ENCODE measurements at places on chromosomes 5 and 9.

DNA sequence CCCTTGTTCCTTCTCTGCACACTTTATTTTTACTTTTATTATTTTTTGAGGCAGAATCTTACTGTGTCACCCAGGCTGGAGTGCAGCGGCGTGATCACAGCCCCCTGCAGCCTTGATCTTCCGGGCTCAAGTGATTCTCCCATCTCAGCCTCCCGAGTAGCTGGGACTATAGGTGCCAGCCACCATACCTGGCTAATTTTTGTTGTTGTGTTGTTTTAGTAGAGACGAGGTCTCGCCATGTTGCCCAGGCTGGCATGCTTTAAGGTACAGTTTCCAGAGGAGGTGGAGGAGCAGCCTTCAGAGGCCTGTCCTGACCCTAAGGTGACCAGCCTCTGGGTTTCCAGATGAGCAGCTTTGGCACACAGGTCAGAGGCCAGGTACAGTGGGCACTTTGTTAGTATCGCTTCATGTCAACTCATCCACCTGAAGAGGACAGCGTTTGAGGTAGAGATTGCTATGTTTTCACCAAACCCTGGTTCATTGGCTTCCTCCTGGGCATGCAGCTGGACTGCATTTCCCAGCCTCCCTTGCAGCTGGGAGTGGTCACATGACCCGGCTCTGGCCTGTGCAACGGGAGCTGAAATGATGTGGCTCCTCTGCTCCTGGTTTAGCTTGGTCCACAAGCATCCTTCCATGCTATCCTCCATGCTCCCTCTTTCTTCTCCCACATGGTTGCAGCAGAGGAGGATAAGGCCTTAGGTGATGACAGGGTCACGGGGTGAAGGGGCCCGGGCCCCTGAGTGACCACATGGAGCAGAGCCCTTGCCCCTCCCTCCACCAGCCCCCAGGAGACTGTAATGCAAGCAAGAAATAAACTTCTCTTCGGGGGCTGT is 139.3 kb upstream of the IER5L start:
- DNase-seq = peak; percentile 30

GRCh38 chr5:1185629-1186350 is 15.6 kb upstream of the SLC6A19 start:
- DNase-seq = no peak

- DNase-seq = no peak
Measured at GRCh38 chr5:88761269-88761850, 121.6 kb downstream of the MEF2C start.

DNA sequence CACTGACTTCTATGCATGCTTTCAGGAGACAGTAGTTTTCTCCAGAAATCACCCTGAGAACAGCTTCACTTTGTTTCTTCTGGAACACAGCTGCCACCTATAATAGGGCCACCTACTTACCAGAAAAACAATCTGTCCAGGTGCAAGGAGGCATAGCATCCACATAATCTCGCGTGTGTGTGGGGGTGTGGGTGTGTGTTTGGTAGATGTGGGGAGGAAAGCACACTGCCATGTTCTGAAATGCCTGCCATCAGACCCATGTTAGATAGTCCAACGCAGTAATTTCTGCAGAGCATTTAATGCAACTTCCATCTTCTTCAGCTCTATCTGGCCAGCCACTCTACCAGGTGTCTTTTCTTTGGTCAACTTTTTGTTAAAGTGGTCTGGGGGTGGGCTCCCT is 102.9 kb downstream of the ACER2 start:
- no peak for DNase-seq

- no peak for DNase-seq
Measured at GRCh38 chr5:76341651-76342334, 61.3 kb upstream of the IQGAP2 start.

- peak; percentile 70 for DNase-seq
Measured at GRCh38 chr5:9361835-9362234, 184.0 kb downstream of the SEMA5A start.

DNA sequence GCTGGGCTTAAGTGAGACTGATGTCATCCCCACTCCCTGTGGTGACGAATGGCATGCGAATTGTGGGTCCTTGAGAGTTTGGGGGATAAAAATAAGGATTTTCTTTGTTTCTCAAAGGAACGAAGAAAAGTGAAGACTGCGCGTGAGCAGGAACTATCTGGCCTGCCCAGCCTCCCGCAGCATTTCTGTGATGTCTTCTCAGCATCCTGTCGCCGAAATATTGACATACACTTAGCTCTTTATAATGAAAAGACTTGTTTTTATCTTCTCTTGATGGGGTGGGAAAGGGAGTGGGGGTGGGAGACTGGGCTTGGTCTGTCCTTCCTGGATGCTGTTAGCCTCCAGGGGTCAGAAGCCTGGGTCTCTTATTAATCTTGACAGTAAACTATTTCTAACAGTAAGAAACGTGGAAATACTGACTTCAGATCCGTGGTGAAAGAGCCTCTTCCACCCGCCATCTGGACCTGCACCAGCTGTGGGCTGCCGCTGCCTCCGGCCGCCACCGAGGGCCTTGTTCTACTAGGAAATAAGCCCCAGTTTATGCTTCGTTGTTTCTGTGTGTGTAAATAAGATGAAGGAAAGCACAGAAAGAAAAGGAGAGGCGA is 239.6 kb downstream of the FANCC start:
- no peak for DNase-seq

DNA sequence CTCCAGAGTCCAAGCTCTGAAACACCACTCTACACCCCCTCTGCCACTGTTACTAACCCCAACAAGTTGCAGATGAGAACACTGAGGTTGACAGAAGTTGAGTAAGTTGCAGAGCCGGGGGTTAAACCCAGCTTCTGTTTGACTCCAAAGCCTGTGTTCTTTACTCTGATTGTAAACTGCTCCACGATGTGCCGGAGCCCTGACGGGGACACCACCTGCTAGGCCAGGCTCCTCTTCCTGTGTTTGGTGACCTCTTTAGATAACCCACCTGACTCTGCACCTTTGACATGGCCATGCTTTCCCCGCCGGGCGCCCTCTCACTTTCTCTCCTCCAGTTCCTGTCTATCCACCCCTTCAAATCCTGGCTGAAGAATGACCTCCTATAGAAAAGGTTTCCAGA is 96.7 kb downstream of the PAX5 start:
- DNase-seq = no peak

DNA sequence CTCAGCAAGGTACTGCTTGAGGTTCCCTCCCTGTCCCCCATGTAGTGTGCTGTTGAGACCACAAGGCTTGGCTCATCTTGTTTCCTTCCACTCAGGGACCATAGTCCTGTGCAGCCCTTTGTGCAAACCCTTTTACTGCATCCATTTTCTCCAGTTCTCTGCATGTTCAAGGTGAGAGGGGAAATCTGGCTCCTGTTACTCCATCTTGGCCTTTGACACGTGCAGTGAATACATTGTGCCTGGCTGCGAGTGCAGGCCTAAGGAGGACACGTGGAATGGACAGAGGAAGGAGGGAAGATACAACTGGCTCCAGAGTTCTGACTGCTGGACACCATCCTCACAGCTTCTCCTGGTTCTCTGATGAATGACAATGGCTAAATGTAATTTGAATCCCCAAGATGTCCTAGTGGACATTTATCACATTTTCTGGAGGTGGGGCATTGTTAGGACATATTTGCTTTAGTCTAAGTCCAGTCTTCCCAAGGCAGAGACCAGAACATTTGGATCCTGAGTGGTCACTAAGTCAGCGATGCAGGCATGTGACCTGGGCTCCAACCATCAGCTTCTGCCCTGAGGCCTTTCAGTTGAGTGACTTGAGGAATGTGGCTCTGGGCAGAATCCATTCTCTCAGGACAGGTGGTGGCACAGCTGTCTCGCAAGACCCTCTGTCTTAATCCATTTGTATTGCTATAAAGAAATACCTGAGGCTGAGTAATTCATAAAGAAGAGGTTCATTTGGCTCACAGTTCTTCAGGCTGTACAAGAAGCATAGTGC is 189.0 kb upstream of the DAP start:
- DNase-seq = no peak

DNA sequence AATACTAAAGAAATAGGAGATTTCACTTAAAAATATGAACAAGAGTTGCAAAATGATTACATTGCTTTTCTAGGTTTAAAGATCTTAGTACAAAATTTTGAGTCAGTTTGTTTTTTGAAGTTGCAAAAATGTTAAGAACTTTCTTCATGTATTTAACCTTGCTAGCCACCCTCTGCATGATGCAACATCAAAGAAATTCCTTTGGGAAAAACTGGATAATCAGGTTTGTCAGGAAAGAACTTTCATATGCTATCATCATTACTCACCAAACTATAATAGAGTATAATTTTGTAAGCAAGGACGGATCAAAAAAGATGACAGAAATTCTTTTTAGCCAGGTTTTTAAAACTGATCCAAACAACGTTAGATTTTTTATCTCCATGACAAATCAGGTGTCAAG is 116.9 kb upstream of the MRPS30 start:
- no peak for DNase-seq

GRCh38 chr5:170362102-170362501 is 27.1 kb downstream of the KCNMB1 start:
- no peak for DNase-seq

DNA sequence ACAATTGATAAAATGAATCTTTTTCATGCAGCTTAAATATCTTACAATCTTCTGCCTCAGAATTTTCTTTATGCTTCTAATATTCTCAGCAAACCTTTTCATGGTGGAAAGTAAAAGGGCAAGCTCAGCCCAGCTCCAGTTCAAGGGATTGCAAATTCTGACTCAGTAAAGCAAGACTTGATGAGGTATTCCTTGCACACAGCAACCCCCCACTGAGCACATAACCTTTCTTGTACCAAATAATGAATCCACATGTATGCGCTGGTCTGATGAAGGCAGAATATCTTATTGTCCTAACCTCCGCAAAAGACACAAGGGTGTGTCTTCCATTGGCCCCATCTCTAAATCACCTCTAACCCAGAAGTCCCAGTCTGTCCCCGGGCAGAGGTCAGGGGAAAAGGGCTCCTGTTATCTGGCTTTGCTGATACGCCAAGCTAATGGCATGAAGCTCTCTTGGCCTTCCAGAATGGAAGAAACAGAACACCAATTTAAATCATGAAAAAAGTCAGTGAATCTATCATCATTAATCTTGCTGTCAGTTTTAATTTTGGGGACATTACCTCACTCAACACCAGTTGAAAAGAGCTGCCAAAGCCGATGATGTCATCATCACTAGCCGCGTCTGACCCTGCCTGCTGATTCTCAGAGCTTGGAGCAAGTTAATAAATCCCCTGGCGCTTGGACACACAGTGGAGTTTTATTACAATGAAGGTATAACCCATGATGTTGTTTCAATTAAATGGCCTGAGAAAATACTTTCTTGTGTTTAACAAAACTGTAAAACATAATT is 592.5 kb upstream of the CLINT1 start:
- no peak for DNase-seq

DNA sequence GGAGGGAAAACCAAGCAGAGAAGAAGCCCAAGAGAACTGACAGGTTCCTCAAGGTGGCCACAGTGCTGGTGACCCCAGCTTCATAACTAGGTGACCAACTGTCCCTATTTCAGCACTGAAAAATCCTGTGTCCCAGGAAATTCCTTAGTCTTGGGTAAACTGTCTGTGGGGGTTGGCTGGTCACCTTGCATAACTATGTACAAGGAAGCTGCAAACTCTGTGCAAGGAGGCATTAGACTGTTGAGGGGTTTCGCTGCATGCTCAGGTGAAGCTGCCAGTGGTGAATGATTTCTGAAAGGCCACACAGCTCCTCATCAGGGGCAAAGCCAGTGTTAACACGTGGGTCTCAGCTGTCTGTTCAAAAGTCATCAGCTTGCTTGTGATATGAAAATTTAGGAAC is 36.9 kb downstream of the PCSK5 start:
- DNase-seq = no peak

DNA sequence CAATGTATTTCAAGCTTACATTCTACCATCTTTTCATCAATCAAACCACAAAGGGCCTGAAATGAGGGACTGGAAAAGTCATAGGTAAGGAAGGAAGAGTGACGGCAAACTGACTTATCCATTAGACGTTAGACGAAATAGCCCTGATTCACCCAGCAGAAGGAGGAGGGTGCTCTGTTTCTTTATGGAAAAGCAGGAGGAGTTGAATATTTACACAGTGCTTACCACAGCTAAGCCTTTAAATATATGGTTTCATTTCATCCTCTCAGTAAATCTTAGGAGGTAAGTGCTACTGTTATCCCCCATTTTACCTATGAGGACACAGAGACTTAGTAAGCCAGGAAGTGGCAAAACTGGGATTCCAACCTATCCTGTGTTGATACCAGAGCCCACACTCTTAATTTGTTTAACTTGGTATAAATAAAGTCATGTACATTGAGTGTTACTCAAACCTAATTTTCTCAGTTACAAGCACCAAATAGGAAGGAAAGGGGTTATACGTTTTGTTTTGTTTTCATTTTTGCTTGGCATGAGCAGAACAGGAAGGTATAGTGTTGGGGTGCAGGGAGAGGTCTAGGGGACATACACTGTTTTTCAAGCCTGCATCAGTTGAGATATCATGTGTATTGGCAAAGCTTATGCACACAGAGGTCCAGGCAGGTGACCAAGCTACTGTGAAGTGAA is 98.1 kb upstream of the IFNK start:
- DNase-seq = no peak

- DNase-seq = no peak
Measured at GRCh38 chr9:7011395-7012067, 253.8 kb downstream of the KDM4C start.

GRCh38 chr5:83900306-83900705 is 179.7 kb upstream of the HAPLN1 start:
- DNase-seq = no peak

Measured in GM10248 (cell line).